Bronchial epithelial cell (primary cell): ENCODE measurements at places on chromosomes 5 and 9.
A peak's percentile ranks its signal among the peaks of the same experiment; 100 is the strongest.

DNA sequence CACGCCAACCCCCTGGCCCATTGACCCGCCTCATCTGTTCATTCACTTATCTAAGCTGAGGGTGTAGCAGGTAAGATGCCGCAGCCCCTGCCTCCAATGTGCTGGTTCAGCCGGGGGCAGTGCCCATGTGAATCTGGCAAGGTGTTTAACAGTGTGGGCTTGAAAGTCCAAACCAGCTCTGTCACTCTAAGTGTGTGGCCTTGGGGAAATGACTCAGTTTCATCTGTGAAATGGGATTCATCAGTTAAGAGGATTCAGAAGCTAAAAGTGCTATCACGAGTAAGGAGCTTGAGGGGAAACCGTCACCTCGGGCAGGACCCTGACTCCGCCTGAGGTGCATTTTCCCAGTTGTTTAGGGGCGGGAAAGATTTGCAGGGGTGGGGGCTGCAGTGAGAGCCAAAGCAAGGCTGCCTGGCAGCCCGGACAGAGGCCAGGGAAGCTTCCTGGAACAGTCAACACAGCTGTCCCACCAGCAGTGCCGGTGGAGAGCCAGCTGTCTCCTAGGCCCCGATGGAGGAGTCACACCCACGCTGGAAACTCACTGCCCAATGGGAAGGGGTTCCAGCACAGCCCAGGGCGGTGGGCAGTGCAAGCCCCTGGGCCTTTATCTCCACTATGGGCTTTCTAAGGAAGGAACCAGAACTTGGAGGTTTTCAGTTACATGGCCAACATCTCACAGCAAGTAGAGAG lies 9.7 kb upstream of the URM1 start:
- no peak for DNase-seq

DNA sequence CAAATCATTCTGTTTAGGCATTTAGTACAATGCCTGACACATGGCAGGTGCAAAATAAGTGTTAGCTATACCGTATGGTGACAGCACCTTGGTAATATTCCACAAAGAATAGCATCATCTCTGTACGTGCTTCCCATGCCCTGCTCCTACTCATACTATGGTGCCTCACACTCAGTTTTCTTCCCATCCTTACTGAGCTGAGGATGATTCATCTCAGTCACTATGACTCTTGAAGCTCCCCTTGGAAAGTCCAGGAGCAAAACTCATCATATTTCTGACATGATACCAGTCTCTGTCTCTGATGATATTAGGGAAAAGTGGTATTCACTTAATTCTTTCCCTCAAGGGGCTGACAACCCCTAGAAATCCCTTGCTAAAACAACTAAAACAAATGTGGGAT lies 423.3 kb downstream of the EFNA5 start:
- peak; percentile 61 for DNase-seq

- no peak for DNase-seq
Observed at GRCh38 chr5:20248118-20248517, 260.1 kb upstream of the CDH18 start.

DNA sequence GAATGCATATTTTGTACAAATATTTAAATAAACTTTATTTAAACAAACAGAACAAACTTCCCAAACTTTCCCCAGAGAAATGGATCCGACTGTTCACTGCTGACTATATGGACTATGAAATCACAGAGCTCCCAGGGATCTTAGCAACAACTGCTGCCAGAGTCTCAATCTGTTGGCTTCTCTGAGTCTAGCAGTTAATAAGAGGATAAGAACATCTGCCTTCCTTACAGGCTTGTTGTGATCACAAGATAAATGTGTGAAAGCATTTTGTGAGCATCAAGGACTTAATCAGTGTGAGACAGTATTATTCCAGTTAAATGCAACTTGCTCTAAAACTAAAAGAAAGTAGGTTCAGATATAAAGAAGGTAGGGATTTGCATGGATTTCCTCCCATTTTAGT lies 31.4 kb upstream of the MYOT start:
- no peak for DNase-seq

DNA sequence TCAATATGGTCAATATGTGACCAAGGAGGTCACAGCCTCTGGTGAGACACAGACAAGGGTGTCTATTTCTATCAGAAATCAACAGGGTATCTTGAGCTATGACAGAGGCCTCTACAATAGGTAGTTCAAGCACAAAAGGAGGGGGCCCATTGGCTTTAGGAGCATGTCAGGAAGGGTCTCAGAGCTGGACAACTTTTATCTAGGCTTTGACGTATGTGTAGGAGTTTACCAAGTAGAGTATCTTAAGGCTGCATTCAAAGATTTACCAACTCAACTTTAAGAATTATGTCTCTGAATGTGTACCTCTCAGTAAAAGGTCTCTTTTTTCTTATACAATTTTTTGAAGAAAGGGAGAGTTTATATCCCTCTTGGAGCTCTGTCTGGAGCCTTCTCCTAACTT lies 297.2 kb downstream of the NSG2 start:
- no peak for DNase-seq

DNA sequence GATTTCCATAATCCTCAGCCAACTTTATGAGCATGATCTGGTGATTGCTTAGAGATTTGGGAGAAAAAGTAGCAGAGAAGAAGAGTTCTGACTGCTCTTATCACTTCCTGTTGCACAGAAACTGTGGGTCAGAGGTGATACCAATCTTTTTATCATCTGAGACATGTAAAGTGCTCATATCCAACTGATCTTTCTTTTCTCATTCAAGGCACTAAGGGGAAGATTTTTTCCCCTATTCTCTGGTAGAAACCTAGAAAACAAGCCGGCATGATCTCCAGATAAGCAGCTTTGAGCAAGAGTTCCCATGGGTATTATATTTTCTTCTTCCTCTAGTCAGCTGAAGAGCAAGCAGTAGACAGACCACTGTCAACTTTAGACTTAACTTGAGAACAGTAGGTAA lies 29.0 kb upstream of the GPR150 start:
- DNase-seq, result no peak

GRCh38 chr9:35907711-35908503 lies 1.4 kb upstream of the SPAAR start:
- DNase-seq, result peak; percentile 87

DNA sequence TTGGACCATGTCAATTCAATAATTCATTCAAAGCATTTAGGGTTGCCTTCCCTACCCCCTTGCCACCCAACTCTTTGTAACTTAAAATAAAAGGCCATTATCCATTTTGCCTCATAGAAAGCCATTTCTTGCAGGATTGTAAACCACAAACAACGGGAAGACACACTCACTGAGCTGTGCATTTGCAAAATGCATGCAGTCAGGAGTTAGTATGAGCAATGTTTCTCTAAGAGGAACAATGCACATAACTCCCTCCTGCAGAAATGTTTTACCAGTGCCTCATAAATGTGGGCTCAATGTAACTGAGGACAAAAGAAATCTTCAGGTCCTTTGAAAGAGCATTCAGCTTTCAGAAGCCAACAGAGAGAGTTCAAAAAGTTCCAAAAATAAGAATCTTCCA lies 98.5 kb upstream of the ABCA1 start:
- no peak for DNase-seq

DNA sequence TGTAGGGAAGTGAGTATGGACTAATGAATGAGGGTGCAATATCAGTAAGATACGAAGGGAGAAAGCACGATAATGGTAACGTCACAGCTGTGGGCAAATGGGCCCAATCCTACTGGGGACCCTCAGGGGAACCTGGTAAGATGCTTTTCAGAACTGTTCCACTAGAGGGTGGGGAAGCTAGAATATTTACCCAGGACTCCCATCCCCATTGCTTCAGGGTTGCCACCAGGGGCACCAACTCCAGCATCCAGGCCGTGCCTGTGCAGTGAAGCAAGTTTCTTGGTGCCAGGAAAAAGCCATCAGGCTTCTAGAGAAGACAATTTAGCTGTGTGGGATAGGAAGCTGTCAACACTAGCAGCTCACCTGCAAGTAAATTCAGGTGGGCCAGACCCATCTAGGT lies 409.3 kb downstream of the AGTPBP1 start:
- no peak for DNase-seq

DNA sequence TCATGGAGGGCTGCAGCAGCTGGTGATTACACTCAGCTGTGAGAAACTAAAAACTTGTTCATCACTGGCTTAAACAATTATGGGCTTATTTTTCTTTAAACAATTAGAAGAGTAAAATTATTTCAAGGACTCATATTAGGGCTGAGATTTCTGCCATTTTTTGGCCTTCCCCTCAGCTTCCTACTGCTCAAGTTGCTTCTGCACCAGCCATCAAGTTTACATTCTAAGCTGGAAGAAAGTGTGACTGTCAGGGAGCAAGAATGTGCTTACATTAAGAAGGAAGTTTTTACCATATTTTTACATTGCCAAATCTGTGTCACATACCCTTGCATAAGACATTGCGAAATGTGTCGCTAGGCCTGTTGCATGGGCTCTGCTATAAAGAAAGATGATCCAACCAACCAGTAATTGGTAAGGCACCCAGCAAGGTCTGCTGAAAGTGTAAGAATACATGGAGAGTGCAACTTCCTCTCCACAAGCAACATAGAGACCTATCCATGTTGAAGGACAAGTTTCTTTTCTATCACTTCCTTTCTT lies 260.3 kb upstream of the CDH10 start:
- peak; percentile 4 for DNase-seq

- no peak for DNase-seq
Observed at GRCh38 chr5:175021841-175022625, 297.7 kb downstream of the MSX2 start.
